Posterior vena cava (tissue), 2 donors: ENCODE measurements at places on chromosomes 6 and 20.

- DNase-seq: no peak
Observed at GRCh38 chr20:1242530-1242929, 16.7 kb downstream of the RAD21L1 start.

DNA sequence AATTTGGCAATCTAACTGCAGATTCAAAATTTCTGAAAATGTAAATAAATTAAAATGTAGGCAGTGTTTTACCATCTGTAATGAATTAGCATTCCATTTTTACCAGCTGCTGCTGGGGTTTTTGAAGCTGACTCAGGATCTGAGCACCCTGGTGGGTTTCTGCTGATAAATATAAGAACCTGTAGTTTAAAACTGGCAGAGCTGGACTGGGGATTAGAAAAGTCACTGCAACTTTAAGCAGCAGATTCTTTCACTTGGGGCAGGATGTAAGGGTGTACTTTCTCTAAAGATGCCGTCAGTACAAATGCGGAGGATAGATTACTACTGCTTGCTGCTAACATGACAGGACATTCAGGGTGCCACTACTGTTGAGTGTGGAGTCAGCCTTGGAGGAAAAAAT, 341.8 kb downstream of the CDKAL1 start:
- DNase-seq: no peak

- no peak for DNase-seq
Observed at GRCh38 chr6:72551470-72551869, 70.4 kb upstream of the KCNQ5 start.

- DNase-seq: no peak
Observed at GRCh38 chr6:119736296-119737021, 386.9 kb upstream of the MAN1A1 start.

GRCh38 chr20:48392407-48393310, 435.1 kb downstream of the PREX1 start:
- DNase-seq: no peak

DNA sequence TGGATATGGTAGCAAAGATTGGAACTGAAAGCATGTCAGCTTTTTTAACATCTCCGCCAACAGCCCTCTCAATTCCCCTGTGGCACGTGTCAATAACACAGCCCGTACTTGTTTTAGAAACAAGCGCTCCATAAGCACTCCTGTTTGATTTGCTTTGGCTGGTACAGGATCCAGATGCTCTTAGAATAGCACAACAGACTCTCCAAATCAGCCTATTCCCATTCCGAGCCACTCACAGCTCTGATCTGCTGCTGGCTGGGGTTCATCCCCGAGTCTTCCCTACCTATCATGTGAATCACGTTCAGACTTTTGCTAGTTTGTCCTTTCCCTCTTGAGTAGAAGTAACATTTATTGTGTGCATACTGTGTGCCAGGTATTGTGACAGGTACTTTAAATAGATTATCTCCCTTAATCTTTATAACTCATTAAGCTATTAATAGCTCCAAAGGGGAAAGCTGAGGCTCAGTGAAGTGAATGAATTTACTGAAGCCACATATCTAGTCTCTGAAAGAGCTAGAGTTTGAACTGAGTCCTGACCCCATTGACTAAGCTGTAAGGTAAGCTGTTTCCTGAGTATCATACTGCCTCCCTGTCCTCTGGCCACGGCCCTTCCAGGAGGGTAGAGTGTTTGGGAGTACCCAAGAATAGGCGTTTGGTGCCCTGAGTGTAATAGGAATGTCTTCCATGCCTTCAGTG, 46.7 kb downstream of the RALY start:
- DNase-seq: no peak

GRCh38 chr6:38221251-38221650, 401.7 kb downstream of the ZFAND3 start:
- no peak for DNase-seq
